CD4-positive, alpha-beta T cell treated with Interleukin-12 subunit alpha and Interleukin-12 subunit beta, for 1 hour (primary cell): ENCODE measurements at places on chromosomes 11 and 22.

- DNase-seq = peak; percentile 50
These were observed 56.0 kb downstream of the GLYATL2 start for GRCh38 chr11:58788355-58789023.

- no peak for DNase-seq
These were observed 79.5 kb downstream of the HORMAD2 start for GRCh38 chr22:30159561-30160353.

- DNase-seq = no peak
These were observed 603 bp downstream of the CDHR5 start for GRCh38 chr11:623999-624704.

GRCh38 chr22:35883031-35883620 is 145.5 kb downstream of the RBFOX2 start:
- no peak for DNase-seq

DNA sequence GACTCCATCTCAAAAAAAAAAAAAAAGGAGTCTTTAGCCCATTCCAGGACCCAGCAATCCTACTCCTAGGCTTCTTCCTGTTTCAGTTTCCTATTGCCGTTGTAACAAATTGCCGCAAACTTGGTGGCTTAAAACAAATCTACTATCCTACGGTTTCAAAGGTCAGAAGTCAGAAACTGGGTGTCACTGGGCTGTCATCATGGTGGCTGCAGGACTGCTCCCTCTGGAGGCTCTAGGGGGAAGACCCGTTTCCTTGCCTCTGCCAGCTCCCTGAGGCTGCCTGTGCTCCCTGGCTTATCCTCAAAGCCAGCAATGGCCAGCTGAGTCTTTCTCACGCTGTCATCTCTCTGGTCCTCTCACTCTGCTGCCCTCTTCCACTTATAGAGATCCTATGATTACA is 8.7 kb upstream of the DAGLA start:
- no peak for DNase-seq

DNA sequence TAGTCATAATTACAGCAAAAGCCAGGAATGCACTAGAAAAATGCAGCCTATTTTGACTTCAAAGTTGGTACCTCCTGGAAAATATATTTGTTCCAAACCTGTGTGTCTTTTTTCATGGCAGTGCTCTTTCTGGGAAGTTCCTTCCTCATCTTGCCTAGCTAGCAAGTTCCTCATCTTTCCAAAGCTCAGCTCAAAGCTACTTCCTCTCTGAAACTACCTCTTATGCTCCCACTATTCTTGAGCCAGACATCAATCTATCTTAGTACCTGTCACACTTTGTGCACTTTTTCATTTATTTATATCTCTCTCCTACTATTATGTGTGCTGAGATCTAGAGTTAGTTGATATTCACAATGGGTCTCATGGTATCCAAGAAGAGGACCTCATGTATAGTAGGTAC is 191.6 kb upstream of the CCDC90B start:
- no peak for DNase-seq

GRCh38 chr11:94525546-94526324 is 13.5 kb downstream of the C11orf97 start:
- DNase-seq = no peak

DNA sequence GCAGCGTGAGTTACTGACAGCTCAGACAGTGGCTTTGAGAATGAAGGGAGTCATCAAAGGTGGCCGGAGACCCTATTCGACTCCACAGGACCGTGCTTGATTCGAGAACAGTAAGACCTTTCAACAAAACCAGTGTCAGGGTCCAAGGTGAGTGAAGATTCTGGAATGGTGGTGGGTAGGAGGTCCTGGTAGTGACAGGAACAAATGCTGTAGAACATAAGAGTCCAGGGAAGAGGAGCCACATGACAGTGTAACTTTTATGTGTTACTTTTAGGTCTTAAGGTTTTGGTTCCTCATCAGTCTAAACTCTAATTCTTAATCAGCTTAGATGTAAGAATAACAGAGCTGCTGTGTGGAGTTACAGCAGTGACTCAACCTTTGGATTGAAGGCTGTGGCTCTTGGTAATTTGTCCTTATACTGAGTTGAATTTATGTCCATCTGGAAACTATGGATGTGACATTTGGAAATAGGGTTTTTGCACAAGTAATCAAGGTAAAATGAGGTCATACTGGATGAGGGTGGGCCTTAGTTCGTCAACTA is 1.8 kb downstream of the TBC1D22A start:
- no peak for DNase-seq

DNA sequence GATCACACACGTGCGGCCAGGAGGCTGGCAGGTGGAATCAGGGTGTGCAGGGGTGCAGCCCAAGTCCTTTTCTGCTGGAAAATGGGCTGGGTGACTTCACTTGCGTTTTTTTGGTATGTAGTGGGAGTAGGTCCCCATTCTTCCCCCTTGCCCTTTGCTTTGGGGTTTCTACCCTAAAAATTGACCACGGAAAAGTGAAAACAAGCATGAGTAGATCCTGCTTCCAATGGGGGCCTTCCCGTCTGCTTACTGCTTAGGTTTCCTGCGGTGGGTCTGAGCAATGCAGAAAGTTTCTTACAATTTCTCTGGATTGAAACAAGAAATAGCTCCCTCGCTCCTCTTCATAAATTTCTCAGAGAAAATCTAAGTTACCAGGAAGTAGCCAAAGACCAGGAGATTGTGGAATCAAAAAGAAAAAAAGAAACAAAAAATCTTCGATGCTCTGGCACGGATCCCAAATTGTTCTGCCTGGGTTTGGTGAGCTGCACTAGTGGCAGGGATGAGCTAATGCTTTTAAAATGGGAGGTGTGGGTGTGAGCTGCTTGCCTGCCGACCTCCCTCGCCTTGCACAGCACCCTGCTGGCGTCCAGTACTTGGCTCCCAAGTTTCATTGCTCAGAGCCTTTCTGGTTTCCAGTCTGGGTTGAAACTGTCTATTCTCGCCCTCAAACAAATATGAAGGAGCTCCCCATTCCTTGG is 2.4 kb downstream of the TIMP3 start:
- no peak for DNase-seq

- no peak for DNase-seq
These were observed 38.1 kb downstream of the NUP50 start for GRCh38 chr22:45201678-45202332.

DNA sequence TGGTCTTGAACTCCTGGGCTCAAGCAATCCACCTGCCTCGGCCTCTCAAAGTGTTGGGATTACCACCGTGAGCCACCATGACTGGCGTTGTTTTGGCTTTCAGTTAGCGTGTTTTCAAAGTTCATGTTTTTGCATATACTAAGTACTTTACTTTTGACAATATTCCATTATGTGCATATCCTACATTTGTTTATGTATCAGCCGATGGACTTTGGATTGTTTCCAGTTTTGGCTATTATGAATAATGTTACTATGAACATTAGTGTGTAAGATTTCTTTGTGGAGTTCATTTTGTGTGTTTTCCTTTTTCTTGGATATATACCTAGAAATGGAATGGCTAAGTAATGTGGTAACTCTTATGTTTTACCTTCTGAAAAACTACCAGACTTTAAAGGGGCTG is 9.9 kb downstream of the CSTF3 start:
- no peak for DNase-seq

- DNase-seq = no peak
These were observed 28.8 kb downstream of the NRXN2 start for GRCh38 chr11:64694026-64694755.

DNA sequence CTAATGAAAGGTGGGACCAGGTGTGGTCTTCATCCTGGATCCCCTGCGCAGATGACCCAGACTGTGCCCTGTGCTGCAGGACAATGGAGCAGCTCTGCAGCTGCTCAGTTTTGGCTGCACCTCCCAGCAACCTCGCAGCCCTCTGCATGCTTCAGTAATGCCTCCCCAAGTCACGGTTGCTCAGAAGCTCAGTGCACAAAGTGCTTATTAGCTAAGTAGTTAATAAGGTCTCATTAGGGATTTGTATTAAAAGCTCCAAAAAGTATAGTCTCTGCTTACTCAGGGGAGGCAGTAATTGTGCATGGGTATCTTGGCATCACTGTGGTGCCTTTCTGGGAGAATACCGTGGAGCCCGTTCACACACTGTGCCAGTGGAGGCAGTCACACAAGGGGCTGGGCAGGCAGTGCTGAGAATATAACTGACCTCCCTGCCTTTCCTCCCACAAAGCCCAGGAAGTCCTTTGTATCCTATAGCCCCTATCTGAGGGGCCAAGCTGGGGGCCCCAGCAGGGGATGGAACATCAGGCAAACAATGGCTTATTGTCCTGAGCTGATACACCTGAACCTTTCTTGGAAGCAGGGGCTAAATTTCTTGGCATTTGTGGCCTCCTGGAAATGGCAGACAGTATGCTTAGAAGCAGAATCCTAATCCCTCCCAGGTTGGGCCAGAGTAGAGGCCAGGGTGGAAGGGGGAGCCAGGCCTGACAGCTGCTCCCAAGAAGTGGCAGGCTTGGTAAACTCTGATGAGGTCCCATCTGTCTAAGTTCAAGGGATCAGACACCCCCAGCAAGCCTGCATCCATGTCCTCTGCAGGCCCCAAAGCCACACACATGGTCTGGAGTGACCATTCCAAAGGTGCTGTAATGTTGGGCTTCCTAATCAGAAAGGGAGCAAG is 125.5 kb upstream of the PARVA start:
- no peak for DNase-seq

GRCh38 chr22:42855721-42856120 is 1.4 kb downstream of the ARFGAP3 start:
- DNase-seq = no peak

DNA sequence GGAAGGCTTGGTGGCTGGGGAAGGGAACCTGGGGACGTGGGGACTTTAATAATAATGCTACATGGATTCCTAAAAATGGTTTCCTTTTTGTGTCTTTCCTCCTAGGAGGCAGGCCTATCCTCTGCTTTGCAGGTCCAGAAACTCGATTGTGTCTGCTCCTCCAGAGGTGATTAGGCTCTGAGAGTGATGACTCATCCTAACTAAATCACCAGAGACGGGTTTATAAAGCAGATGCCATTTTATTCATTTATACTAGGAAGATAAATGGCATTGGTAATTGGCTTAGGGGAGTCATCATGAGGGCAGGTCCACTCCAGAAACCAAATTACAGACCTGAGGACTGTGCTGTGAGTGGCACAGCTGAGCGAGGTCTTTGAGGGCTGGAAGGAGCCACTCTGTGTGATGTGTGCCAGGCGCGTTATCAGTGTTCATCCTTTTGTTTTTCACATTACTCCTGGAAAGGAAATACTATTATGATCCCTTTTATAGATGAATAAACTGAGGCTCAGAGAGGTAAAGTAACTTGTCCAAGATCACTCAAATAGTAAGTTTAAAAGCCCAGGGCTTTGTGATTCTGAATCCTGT is 7.1 kb downstream of the NLRX1 start:
- no peak for DNase-seq

DNA sequence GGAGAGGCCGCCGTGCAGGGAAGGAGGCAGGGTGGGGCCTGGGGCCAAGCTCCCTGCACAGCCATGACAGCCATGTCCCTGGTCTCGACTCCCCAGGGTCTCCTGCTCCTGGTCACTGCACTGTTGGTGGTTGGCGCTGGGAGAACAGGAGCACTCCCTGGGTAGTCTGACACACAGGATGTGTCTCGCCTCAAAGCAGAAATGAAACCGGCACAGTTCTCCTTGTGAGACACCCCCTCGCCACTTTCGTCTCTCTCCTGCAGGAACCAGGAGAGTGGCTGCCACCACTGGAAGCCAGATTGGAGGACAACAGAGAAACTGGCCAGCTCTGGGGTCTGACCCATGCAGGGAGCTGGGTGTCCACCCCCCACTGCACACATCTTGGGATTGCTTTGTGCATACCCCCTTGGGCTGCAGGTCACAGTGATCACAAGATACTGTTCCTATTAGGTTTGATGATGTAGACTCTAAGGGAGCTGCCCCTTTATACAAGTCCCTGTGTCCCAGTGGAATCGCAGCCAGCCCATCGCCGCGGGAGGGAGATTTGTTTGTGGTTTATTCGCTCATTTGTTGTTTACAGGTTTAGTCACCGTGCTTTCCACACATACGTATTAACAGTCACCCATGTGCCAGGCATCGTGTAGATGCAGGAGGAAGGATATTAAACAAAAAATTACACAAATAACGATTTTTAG is 27.0 kb upstream of the YWHAH start:
- peak; percentile 10 for DNase-seq

- DNase-seq = no peak
These were observed 1.1 kb downstream of the MB start for GRCh38 chr22:35616043-35616442.

DNA sequence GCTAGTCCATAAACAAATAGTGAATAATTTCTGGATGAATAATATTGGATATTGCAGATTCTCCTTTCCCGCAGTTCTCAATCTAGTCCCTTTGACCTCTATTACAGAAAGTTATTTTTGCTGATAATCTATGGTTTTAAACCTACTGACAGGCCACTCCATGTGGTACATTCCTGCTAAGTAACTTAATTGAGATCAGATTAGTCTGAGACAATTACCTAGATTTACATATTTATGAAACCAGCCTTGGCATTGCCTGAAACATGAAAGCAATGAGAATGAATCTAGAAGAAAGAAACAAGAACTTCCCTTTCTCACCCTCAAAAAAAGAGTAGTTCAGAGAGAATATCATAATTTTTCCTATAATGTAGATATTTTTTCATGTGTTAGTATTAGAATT is 964.2 kb downstream of the JRKL start:
- DNase-seq = no peak

DNA sequence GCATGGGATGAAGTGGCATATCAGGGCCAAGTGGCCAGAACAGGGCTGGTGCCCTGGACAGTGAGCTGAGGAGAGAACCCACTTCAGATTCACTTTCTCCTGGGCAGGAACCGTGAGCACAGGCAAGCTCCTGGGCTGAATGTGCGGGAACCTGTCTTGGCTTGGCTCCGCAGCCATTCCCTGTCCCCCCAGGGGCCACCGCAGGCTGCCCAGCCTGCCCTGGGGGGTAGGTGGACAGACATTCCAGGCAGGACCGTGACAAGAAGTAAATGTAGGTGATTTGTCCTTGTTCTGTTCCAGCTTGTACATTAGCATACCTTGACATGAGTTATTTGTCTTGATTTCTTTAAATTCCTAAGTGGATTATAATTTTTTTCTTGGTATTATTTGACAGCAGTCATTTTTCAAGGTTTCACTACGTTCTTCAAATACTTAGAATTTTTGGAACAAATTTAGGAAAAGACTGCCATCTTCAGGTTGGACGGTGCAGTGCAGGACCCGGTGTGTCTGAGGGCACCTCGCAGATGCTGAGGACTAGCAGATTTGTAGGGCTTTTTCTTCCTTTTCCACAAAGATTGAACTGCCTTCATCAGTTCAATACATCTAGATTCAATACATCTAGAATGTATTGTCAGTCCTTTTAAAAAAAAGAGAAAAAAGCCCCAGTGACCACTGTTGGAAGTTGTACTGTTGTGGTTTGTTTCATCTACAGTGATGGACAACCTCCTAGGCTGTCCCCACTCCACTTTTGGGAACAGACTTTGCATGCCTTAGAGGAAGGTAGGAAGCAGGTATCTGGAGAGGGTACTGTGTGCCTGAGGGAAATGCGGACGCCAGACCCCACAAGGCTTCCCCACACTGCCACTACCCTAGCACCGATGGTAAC is 115.1 kb upstream of the RASSF10 start:
- DNase-seq = peak; percentile 48

DNA sequence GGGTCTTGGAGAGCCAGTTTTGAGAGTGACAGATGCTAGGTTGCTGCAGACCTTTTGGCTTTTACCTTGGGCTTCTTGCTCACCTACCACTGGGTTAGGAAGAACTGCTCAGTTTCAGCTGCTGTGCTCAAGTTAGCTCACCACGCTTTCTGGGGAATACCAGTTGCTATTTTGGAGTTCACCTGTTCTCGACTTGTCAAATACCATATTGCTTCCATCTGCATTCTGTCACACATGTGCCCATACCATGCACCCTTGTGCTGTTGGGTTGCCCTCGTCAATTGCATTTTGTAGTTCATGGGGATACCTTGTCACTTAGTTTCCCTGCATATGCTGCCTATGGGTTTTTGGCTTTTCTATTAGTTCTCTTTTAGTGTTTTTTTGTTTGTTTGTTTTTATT is 23.0 kb upstream of the BARX2 start:
- no peak for DNase-seq
